ENCODE measurements at places on chromosomes 4 and X.

DNA sequence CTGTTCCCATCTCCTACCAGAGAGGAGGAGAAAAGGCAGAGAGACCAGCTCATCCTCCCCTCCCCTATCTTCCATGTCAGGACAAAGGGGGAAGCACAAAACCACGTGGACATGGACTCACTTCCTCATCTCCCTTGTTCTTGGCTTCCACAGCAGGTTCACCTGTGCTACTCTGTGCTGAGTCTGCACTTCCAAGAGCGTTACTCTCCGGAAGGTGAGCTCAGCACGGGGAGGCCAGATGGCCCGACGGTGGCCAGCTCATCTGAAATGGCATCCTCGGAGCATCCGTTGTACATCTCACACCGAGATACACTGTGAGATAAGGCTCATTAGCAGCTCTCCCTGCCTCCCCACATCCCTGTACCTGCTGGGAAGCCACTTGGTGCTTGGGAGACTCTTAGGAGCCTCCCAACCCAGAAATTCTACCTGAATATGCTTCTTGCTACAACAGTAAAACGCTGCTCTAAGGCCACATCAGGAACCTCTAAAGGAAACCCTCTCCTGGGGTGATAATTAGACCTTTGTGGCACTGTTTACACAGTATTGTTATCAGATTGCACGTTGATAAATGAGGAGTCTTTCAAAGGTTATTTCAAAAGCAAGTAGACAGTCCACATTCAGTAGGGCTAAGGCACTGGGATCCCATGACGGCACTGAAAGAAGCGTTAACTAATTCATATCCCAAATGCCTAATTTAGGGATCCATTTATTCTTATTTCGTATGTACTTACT lies 19.4 kb downstream of the LGI2 start:
- peaks cover 6% of the 10 kb centered on the region for H3K27me3 ChIP-seq
- no peak overlapping the region for H3K27ac ChIP-seq
- H3K4me3 ChIP-seq = no peak overlapping the region
- no peak for DNase-seq

- no peak overlapping the region for H3K4me3 ChIP-seq
- no peaks in the 10 kb centered on the region for H3K4me1 ChIP-seq
- DNase-seq = no peak
These were observed 1344.3 kb upstream of the ADGRL3 start for GRCh38 chr4:59855630-59856352.

DNA sequence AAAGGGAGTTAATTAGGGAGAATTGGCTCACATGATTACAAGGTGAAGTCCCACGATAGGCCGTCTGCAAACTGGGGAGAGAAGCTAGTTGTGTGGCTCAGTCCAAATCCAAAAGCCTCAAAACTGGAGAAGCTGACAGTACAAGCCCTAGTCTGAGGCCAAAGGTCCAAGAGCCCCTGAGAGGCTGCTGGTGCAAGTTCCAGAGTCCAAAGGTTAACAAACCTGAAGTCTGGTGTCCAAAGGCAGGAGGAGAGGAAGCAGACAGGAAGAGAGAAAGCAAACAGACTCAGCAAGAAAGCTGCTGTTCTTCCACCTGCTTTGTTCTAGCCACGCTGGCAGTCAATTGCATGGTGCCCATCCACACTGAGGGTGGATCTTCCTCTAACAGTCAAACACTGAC lies 29.0 kb upstream of the SPACA5B start:
- H3K4me1 ChIP-seq = peaks cover 3% of the 10 kb centered on the region
- DNase-seq = no peak
- H3K4me3 ChIP-seq = no peak overlapping the region
- no peak overlapping the region for H3K27ac ChIP-seq
- H3K36me3 ChIP-seq = no peaks in the 10 kb centered on the region

DNA sequence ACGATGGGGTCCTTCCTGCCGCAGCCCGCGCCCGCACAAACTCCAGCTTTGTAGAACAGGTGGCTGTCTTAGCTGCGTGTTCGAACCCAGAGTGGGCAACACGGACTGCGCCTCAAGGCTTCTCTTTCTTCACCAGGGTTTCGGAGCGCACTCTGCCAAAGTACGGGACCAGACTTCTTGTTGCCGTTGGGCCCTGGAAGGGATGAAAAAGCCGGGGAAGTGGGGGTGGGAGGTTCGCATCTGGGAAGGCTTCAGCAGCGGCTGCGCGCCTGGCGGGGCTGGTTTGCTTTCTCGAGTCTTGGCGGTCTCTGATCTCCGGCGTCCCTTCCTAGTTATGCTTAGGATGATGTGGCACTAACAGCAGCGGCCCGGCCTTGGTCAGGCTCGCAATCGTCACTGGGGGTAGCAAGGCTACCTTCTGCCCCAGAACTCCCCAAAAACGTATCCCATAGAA lies 673 bp downstream of the PARM1 start:
- H3K4me1 ChIP-seq = peaks cover 22% of the 10 kb centered on the region
- no peaks in the 10 kb centered on the region for H3K36me3 ChIP-seq
- peaks cover 81% of the 10 kb centered on the region for H3K27me3 ChIP-seq
- no peak overlapping the region for H3K4me3 ChIP-seq
- H3K27ac ChIP-seq = no peak overlapping the region

DNA sequence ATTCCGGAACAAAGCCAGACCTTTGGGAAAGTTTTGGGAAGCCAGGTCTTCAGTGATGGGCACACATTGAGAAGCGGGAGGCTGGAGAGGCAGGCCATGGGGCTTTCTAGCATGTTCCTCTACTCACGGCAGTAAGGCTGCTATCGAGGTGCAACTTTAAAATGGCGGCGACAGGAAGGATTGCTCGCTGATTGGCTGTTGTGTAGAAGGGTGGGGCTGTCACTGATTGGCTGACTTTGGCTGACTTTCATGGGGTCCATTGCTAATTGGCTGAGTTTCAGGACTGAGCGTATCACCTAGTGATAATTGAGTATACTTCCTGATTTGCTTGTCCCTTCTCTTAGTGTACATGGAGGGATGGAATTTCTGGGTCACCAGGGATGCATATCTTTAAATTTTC lies 19.7 kb upstream of the GLOD5 start:
- peaks cover 9% of the 10 kb centered on the region for H3K4me1 ChIP-seq
- H3K36me3 ChIP-seq = no peaks in the 10 kb centered on the region
- H3K4me3 ChIP-seq = no peak overlapping the region
- H3K27me3 ChIP-seq = no peaks in the 10 kb centered on the region

GRCh38 chr4:148090029-148090428 lies 352.2 kb downstream of the NR3C2 start:
- H3K36me3 ChIP-seq = peaks cover 28% of the 10 kb centered on the region
- H3K4me1 ChIP-seq = peaks cover 52% of the 10 kb centered on the region
- H3K27ac ChIP-seq = peak overlapping the region; percentile 76
- H3K4me3 ChIP-seq = no peak overlapping the region
- no peak for DNase-seq

GRCh38 chr4:30429813-30430761 lies 290.1 kb upstream of the PCDH7 start:
- no peaks in the 10 kb centered on the region for H3K4me1 ChIP-seq
- no peak for DNase-seq
- no peak overlapping the region for H3K4me3 ChIP-seq
- H3K27ac ChIP-seq = no peak overlapping the region
- no peaks in the 10 kb centered on the region for H3K27me3 ChIP-seq

DNA sequence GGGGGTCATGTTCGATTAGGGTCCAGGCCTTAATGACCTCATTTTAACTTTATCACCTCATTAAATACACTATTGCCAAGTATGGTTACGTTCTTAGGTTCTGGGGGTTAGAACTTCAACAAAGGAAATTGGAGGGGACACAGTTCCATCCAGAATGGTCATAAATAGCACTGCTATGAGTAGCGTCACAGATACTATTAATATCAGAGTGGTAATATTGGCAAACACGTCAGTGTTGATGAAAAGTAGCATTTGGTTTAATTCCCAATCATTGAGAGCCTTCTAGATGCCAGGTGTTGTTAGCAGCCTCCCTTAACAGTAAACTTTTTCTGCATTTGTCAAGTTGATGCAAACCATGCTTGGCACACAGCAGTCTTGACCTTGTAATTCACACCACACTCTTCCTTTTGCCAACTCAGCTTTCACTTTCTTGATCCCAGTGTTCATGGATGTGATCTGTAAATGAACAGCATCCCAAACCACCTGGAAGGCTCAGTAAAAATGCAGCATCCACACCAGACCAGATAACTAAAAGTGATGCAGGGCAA lies 912.5 kb upstream of the TENM3 start:
- no peaks in the 10 kb centered on the region for H3K4me1 ChIP-seq
- H3K27me3 ChIP-seq = no peaks in the 10 kb centered on the region
- no peak overlapping the region for H3K4me3 ChIP-seq
- no peak overlapping the region for H3K27ac ChIP-seq

DNA sequence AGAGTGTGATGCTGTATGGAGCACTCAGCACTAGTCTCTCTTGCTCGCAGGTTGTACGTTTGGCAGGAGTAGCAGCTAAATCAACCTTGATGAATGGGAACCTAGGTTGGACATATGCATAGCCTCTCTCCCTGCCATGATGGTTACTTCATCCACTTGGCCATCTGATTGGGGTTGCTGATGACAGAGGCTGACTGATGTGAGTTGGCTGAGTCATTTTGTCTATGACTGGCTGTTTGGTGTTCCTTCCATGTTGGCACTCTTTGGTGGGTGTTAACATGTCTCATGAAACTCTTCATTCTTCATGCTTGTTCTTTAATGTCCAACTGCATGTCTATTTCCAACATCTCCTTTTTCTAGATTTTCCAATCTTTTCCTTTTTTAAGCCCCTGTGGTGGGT lies 31.6 kb upstream of the SPARCL1 start:
- H3K27me3 ChIP-seq = no peaks in the 10 kb centered on the region
- H3K36me3 ChIP-seq = no peaks in the 10 kb centered on the region
- no peak overlapping the region for H3K27ac ChIP-seq
- DNase-seq = no peak
- H3K4me3 ChIP-seq = no peak overlapping the region

DNA sequence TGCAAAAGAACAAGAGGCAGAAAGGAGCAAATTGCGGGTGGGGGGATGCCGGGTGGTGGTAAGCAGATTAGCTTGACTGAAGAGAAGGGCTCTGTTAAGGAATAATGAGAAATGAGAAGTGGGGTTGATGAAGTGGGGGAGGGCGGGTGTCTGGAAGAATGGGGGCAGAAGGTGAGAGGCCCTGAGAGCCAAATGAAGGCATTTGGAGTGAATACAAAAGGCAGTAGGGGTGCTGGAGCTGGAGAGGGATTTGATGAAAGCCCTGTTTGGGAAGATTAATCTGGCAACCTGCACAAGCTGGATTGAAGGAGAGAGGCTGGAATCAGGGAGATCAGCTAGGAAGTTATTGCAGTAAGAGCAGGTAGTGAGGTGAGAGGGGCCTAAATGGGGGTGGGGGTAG lies 82.1 kb downstream of the GUCY2F start:
- H3K4me1 ChIP-seq = no peaks in the 10 kb centered on the region
- no peak overlapping the region for H3K4me3 ChIP-seq
- DNase-seq = no peak
- no peak overlapping the region for H3K27ac ChIP-seq
- no peaks in the 10 kb centered on the region for H3K36me3 ChIP-seq

- no peak overlapping the region for H3K4me3 ChIP-seq
- H3K36me3 ChIP-seq = peaks cover 4% of the 10 kb centered on the region
- H3K4me1 ChIP-seq = no peaks in the 10 kb centered on the region
- peaks cover 2% of the 10 kb centered on the region for H3K27me3 ChIP-seq
- no peak for DNase-seq
These were observed 400.6 kb upstream of the NR3C2 start for GRCh38 chr4:148842843-148843242.

GRCh38 chr4:150828159-150828558 lies 186.9 kb downstream of the LRBA start:
- H3K4me3 ChIP-seq = peak overlapping the region; percentile 26
- H3K4me1 ChIP-seq = peaks cover 20% of the 10 kb centered on the region
- no peak overlapping the region for H3K27ac ChIP-seq
- no peaks in the 10 kb centered on the region for H3K27me3 ChIP-seq
- H3K36me3 ChIP-seq = peaks cover 78% of the 10 kb centered on the region
- DNase-seq = peak; percentile 11

DNA sequence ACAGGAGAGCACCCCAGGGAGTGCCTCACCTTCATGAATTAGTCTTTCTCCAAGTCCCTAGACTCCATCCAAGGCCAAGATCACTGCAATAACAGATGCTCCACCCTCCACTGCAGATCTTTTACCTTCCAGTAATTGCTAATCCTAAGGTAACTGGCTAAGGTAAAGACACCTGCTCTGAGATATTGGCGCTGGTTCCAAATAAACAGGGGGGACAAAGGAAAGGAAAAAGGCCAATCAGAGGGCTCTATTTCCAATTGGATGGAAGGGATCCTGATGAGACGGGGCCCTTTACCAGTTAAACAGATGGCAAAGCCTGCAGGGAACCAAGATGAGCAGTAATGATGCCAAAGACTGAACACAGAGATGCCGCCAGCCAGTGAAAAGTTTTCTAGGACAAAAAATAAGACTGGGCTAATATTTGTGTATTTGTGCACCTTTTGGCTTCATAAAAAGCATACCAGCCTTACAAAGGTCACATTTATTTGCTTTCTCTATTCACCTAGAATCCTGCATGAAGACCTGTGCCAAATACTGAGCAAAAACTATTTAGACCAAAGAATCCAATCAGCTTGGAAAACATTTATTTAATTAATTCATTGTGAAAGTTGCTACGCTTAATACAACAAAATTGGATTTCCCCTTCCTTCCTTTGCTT lies 148.5 kb downstream of the PPP3CA start:
- DNase-seq = no peak
- H3K27ac ChIP-seq = no peak overlapping the region
- no peak overlapping the region for H3K4me3 ChIP-seq
- H3K4me1 ChIP-seq = peaks cover 55% of the 10 kb centered on the region

DNA sequence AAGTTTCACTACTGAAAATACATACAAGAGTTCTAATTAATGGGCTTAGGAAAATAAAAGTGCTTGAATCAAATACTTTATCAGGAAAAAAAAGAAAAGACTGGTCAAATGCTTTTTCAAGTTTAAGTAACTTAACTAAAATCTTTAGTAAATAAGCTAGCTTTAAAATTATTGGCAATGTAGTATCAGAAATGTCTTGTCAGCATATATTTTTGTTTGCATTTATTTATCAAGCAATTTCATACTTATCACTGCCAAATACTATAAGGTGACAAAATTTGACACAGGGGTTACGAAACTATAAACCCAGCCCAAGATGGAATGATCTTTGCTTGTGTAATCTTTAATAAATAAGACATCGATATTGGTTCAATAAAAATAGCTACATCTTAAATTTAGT lies 31.8 kb upstream of the MAGEA4 start:
- no peak for DNase-seq
- no peaks in the 10 kb centered on the region for H3K36me3 ChIP-seq

DNA sequence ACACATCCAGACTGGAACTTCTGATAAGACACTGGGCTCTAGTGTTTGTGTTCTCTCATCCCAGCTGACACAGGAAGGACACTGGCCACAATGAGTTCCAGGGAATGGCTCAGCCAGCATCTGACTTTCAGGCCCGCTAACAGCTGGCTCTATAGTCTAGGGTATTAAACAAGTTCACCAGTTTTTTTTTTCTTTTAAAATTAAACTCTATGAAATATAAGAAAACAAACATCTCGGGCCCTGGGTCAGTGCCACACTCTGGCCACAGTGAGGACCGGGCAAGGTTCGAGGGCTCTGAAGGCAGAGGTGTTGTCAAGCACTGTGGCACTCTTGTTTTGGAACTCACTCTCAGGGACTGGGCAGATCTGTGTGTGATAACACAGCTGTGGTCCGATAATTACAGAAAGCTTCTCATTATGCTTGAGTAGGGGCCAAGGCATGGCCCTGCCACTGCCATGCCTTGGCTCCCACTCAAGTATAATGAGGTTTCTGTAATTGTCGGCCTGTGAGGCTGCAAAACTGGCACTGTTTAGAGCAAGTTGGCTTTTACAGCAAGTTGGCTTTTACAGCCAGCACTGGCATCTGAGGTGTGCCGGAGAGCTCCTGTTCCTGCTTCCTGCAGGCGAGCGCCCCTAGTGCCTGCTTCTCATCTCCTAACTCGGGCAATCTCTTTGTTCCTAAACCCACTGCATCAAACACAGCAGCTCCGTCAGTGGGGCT lies 62.8 kb downstream of the PPP1R2C start:
- H3K36me3 ChIP-seq = no peaks in the 10 kb centered on the region
- H3K27ac ChIP-seq = no peak overlapping the region
- peak; percentile 40 for DNase-seq
- no peaks in the 10 kb centered on the region for H3K27me3 ChIP-seq
